ENCODE measurements at places on chromosomes 1 and 21.

GRCh38 chr1:237962985-237963384, 72.3 kb upstream of the ZP4 start:
- DNase-seq, result no peak

- no peak for DNase-seq
These were observed 93.8 kb downstream of the LAMC2 start for GRCh38 chr1:183279835-183280234.

GRCh38 chr1:15833069-15833679, 14.3 kb upstream of the SPEN start:
- DNase-seq, result no peak

DNA sequence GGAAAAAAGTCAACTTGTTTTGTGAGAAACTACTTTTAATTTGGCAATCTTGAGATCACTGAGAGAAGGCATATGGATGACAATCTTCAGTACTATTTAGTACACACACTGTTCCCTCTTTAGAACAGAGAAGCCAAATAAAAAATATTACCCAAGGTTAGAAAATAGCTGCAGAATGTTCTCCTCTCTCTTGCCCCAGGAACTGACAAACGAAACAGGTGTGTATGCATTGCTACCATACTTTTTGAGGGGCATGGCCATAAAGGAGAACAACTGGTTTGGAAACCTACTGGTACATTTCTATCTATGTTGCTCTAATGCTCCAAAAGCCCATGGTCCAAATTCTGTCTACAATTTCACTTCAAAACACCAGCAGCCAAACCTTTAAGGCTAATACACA, 5.7 kb downstream of the TOR1AIP2 start:
- no peak for DNase-seq

DNA sequence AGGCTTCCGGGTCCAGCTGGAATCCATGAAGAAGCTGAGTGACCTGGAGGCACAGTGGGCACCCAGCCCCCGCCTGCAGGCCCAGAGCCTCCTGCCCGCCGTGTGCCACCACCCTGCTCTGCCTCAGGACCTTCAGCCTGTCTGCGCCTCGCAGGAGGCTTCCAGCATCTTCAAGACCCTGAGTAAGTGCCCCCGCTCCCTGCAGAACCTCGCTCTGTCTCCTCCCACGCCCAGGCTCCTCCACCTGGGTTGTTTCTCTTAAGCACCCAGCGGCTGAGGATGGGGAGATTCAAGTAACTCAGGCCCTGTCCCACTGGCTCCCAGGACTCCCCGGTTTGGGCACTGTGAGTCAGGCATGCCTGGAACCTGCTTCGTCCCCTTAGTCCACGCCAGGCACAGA, 1.5 kb downstream of the GUCA2B start:
- no peak for DNase-seq

DNA sequence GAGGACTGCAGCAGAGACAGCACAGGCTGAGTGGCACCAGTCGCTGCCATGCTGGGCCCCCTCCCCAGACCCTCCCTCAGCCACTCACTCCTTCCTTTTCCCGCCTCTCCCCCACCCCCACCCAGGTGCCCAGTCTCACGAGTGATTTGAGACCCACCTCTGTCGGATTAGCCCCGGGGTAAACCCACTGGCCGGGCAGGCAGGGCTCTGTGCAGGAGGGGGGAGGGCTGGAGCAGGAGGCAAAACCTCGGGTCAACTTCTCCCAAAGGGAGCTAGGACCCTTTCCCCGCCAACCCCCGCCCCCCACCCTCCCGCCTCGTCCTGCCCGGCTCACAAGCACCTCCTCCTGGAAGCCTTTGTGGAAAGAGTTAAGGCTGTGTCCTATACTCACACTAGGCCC, 3.5 kb upstream of the MRPL24 start:
- no peak for DNase-seq

GRCh38 chr1:65265651-65266351, 43.5 kb upstream of the DNAJC6 start:
- peak; percentile 50 for DNase-seq

- no peak for DNase-seq
These were observed 47.1 kb downstream of the COL6A1 start for GRCh38 chr21:46028573-46029091.

DNA sequence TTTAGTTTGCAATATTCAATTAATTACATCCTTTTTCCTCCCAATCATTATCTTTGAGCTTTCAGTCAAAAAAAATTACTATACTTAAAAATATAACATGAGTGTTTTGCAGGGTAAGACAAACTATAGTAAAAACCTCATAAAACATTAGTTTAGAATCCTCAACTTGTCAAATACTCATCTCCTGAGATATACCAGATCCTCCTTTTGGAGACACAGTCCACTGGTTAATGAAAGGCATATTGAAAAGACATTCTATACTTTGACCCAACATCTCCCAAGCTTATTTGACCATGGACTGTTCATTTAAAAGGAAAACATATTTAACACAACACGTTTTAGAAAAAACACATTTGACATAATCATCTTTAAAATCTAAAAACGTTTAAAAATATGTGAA, 52.8 kb downstream of the NRIP1 start:
- DNase-seq, result no peak

DNA sequence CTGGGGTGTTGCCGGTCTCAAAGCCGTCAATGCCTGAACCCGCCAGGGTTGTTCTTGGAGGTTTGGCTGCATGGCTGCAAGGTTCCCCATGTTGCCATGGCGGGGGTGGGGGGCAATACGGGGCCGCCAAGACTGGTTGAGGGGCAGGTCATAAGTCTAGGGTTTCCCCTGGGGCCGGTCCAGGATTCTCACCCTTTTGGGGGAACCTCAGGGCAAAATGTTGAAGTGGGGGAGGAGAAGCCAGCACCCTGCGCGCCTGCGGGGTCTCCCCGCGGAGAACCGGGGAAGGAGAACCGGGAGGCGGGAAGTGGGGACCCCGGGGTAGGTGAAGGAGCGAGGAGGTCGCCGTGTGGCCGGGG, 401 bp upstream of the ARHGEF10L start:
- no peak for DNase-seq

- DNase-seq, result no peak
These were observed 318.5 kb upstream of the RUNX1 start for GRCh38 chr21:35367553-35367952.

DNA sequence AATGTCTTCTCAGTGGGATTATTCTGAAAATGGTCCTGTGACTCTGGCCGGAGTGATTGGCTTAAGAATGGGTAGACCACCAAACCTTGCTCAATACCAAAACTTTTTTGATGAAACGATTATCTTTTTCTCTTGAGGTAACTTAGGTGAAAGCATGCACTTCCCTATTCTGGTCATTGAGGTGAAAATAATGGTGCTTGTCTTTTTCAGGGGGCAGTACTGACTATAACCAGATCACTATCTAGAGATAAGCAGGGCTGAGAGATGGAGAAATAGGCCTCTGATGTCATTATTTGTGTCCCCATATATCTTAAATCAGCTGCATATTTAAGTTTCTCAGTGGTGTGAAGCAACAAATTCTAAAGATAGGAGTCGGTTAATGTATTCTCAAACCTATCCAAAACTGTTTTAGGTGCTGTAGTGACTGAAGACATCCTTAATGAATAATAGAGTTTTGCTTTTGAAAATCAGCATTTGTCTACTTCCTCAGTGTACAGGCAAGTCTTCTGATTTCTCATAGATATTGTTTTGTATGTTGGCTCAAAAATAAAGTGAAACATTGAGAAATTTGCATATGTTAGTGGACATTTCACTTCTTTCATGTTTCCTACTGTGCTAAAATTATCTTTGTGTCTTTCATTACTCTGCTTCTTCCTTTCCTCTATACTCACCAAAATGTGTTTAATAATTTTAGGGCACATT, 735.3 kb upstream of the ADGRL4 start:
- DNase-seq, result no peak

DNA sequence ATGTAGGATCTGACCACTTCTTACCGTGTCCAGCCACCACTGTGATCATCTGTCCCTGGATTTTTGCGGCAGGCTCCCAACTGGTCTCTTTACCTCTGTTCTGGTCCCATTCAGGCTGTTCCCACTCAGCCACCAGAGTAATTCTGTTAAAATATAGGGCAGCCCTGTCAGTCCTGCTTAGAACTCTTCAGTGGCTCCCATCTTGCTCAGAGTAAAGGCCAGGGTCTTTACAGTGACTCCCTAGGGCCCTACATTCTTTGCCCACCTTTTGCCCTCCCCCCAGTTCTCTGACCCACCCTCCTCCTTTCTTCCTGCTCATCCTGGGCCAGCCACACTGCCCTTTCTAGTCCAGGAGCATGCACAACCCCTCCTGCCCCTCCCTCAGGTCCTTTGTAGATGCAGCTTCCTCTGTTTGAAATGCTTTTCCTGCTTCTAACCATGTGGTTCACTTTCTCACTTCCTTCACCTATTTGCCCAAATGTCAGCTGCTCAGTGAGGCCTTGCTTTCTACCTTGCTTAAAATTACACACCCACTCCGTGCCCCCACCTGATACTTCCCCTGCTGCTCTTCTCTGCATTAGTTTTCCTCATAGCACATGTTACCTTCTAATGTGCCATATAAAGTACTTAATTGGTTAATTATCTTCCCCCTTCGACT, 7.8 kb downstream of the UBIAD1 start:
- DNase-seq, result no peak

DNA sequence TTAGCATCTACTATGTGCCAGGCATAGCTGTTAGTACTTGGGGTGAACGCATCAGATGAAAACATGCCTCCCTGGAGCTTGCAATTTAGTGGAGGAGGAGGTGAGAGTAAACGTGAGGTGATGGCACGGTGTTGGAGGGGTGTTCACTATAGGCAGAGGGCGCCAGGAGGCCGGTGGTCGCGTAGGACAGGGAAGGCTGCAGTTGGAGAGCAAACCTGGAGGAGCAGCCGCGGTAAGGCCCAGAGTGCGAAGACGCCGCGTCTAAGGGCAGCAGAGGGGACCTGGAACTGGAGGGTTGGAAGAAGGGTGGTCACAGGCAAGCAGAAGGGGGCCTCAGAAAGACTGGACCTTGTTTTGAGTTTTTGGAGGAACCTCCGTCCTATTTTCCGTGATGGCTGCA, 30.2 kb upstream of the TRIM17 start:
- DNase-seq, result no peak

DNA sequence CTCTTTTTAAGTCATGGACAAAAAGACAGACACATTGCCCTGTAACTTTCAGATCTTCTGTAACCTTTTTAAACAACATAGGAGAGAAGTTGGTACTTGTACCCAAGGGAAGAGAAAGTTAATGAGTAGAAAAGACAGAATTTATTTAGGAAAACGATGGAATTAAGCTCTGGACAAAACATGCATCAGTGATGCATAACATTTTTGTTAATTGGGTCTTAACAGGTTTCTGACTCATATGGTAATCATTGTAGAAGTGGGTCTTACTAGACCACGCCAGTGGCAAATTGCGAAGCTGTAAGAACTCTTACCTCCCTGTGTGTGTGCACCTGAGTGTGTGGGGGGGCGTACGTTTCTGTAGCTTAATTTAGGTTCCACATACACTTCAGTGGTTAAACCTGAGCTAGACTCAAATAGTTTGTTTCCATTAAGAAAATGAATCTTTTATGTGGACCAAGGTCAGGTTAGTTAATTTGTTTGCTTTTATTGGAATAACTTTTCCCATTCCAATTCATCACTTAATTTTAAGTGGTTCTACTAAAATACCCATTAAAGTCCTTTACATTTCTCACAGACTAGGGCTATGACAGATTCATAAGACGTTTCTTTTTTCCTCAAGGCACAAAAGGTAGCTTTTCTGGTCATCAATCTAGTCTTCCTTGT, 48.1 kb downstream of the NFIA start:
- no peak for DNase-seq

GRCh38 chr21:29827647-29828046, 112.1 kb downstream of the GRIK1 start:
- DNase-seq, result no peak

DNA sequence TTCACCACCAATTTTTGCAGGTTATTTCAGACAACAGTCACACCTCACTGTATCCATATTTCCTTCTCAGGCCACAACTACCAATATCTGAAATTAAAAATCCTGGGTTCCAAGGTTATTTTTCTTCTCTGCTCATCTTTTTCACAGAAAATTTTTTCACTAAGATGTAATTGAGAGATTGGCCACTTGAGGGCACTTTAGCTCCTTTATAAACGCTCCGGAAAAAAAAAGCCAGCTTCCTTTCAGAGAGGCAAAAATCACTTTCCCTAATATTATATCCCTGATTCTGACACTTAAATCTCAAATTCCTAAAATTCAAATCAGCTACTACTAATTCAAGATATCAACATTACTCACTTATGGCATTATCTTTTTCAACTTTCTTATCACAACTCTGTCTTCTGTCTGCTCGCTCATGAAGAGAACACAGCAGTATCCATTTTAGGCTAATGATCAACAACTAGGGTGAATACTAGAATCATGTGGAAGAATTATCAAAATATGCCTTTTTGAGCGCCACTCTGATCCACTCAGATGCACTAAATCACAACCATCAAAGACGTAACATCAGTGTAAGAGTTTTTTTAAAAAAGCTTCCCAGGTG, 101.4 kb upstream of the RGS1 start:
- DNase-seq, result no peak

DNA sequence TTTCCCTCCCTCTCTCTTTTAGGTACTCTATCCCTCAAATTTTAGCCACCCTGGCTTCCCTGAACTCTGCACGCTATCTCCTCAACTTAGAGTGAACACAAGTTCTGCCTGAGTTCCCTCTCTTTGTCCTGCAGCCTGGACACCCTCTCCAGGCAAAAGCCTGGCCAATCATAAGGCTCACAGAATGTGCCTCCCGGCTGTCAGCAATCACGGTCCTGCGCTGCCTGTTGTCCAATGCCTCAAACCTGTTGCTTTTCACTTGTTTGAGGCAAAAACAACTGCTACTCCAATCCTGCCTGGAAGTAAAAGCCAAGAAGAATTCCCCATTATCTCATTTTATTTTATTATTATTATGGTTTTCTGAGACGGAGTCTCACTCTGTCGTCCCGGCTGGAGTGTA, 66.1 kb downstream of the LGR6 start:
- no peak for DNase-seq

- no peak for DNase-seq
These were observed 41.4 kb downstream of the ACOT7 start for GRCh38 chr1:6352138-6352563.

- no peak for DNase-seq
These were observed 115.0 kb upstream of the SMYD2 start for GRCh38 chr1:214165850-214166374.

DNA sequence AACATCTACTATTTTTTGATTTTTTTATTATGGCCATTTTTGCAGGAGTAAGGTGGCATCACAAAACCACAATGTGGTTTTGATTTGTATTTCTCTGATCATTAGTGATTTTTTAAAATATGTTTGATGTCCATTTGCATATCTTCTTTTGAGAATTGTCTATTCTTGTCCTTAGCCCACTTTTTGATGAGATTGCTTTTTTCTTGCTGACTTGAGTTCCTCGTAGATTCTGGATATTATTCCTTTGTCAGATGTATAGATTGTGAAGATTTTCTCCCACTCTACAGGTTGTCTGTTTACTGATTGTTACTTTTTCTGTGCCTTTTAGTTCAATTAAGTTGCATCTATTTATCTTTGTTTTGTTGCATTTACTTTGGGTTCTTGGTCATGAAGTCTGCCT, 375.7 kb downstream of the ST6GALNAC3 start:
- no peak for DNase-seq

All from anterior cingulate cortex (tissue), 58 donors.